A549 treated with dexamethasone at 1 μM for 4 hours (cell line): ENCODE measurements at places on chromosomes 4 and X. TPM values are rescaled to one million over a fixed set of nuclear protein-coding genes. Genes with fewer than 3 reads are reported as not detected.

Gene FOXP3
- total RNA-seq: 0.06 to 0.15 TPM (median 0.13 TPM) in 5 replicates

Gene SULT1B1
- 0.02 to 0.07 TPM (median 0.03 TPM) in 4 of 5 replicates, not detected in the other for total RNA-seq

Gene TMEM47
- 1.3 to 2.0 TPM (median 1.7 TPM) in 5 replicates for total RNA-seq

Gene HGFAC
- 0.09 to 0.22 TPM (median 0.19 TPM) in 5 replicates for total RNA-seq

Gene GUCY1A1
- total RNA-seq: not detected in 5 replicates

Gene SPINK2
- 0.32 TPM in 1 of 5 replicates, not detected in the others for total RNA-seq

Gene LINC00632
- 1.3 to 1.7 TPM (median 1.4 TPM) in 5 replicates for total RNA-seq

Gene COL25A1
- not detected in 5 replicates for total RNA-seq

Gene RWDD4
- total RNA-seq: 17.5 to 20.0 TPM (median 19.6 TPM) in 5 replicates

Gene ENAM
- total RNA-seq: not detected in 5 replicates

Gene CXorf49
- total RNA-seq: not detected in 5 replicates

Gene FRMPD3
- 0.09 to 0.16 TPM (median 0.12 TPM) in 5 replicates for total RNA-seq

Gene ZAR1
- total RNA-seq: 0.06 TPM in 1 of 5 replicates, not detected in the others

Gene NAP1L2
- 0.89 to 1.2 TPM (median 1.1 TPM) in 5 replicates for total RNA-seq

Gene SPANXB1
- 1.8 to 3.1 TPM (median 2.1 TPM) in 5 replicates for total RNA-seq

Gene KLF8
- 0.02 to 0.04 TPM (median 0.03 TPM) in 3 of 5 replicates, not detected in the others for total RNA-seq

Gene CACNA1F
- total RNA-seq: not detected in 5 replicates

Gene TLR2
- 0.46 to 0.99 TPM (median 0.85 TPM) in 5 replicates for total RNA-seq

Gene AKAP14
- total RNA-seq: not detected in 5 replicates

Gene CCSER1
- not detected in 5 replicates for total RNA-seq

Gene SLC49A3
- total RNA-seq: 0.09 to 0.25 TPM (median 0.13 TPM) in 5 replicates

Gene ANXA10
- total RNA-seq: 2.3 to 2.9 TPM (median 2.7 TPM) in 5 replicates

Gene RASGEF1B
- 0.04 to 0.05 TPM (median 0.05 TPM) in 4 of 5 replicates, not detected in the other for total RNA-seq

Gene METTL14
- total RNA-seq: 13.7 to 20.9 TPM (median 17.3 TPM) in 5 replicates

Gene SLITRK4
- total RNA-seq: 0.01 TPM in 1 of 5 replicates, not detected in the others

Gene NAA10
- 200 to 245 TPM (median 214 TPM) in 5 replicates for total RNA-seq

Gene TEX11
- not detected in 5 replicates for total RNA-seq

Gene INTU
- 0.99 to 1.5 TPM (median 1.3 TPM) in 5 replicates for total RNA-seq

Gene CYTL1
- not detected in 5 replicates for total RNA-seq

Gene SLC10A6
- total RNA-seq: not detected in 5 replicates

Gene LPAR4
- total RNA-seq: not detected in 5 replicates

Gene SSX1
- not detected in 5 replicates for total RNA-seq

Gene GAGE12F
- not detected in 5 replicates for total RNA-seq

Gene UCP1
- total RNA-seq: 0.06 to 0.07 TPM (median 0.07 TPM) in 3 of 5 replicates, not detected in the others

Gene ITGB1BP2
- 0.48 to 1.1 TPM (median 0.94 TPM) in 5 replicates for total RNA-seq

Gene MAGEC3
- not detected in 5 replicates for total RNA-seq

Gene AIFM1
- total RNA-seq: 69.0 to 74.6 TPM (median 72.0 TPM) in 5 replicates

Gene IDUA
- total RNA-seq: 6.9 to 12.9 TPM (median 9.4 TPM) in 5 replicates

Gene UGT2B17
- not detected in 5 replicates for total RNA-seq

Gene C1GALT1C1
- 30.7 to 34.4 TPM (median 32.2 TPM) in 5 replicates for total RNA-seq
